Dorsolateral prefrontal cortex (tissue), 122 donors: ENCODE measurements at places on chromosomes 3 and 15.

- peak; percentile 20 for DNase-seq
Observed at GRCh38 chr15:44066211-44066827, 128.8 kb downstream of the FRMD5 start.

DNA sequence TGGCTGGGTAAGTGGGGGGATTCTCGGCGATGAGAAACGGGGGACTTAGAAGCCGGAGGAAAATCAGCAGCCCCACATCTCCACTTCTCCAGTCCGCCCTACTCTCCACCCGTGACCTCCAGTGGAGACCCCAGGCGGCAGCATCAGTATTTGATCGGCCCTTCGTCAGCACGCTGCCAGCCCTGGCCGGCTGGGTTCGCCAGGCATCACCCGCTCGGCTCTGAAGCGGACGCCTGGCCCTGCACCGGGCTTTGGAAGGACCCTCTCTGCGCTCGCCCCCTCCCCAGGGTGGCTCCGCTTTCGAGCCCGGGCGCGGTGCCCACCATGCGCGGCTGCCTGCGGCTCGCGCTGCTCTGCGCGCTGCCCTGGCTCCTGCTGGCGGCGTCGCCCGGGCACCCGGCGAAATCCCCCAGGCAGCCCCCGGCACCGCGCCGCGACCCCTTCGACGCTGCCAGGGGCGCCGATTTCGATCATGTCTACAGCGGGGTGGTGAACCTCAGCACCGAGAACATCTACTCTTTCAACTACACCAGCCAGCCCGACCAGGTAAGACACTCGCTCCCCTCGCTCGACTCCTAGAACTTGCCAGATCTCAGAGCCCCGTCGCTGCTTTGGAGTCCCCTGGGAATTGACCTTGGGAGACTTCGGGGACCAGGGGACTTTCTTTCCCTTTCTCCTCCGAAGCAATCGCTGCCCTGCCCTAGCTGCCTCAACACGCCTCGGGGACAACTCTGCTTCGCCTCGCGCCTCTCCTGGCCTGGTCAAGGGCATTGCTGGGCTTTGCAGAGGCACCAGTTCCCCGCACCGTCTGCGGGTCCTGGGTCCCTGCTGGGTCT is 561 bp downstream of the SIDT1 start:
- DNase-seq, result no peak

- no peak for DNase-seq
Observed at GRCh38 chr15:25624504-25625177, 185.8 kb upstream of the UBE3A start.

DNA sequence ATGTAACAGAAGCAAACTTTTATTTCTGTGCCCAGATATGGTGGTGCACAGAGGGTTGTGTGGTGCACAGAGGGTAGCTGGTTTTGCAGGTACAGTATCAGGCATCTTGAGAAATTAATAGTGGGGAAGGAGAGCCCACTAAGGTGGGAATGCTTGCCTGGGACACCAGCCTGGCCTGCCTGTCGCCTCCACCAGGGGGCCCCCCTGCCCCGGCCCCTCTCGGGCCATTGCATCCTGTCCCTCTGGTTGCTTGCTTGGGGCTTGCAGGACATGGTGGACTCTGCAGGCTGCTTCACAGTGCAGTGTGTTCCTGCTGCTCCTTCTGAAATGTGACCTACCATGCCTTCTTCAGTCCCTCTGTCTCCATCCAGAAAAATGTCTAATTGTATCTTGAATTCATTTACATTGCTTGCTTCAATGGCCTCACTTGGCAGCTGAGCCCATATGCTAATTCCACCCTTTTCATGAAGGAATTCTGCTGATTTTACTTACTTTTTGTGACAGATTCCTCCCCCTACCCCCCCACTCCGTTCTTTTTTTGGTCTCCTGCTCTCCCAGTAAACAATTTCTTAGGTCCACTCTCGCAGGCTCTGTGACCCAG is 73.6 kb downstream of the EEFSEC start:
- peak; percentile 52 for DNase-seq

- no peak for DNase-seq
Observed at GRCh38 chr3:70488816-70489215, 176.4 kb upstream of the MDFIC2 start.

DNA sequence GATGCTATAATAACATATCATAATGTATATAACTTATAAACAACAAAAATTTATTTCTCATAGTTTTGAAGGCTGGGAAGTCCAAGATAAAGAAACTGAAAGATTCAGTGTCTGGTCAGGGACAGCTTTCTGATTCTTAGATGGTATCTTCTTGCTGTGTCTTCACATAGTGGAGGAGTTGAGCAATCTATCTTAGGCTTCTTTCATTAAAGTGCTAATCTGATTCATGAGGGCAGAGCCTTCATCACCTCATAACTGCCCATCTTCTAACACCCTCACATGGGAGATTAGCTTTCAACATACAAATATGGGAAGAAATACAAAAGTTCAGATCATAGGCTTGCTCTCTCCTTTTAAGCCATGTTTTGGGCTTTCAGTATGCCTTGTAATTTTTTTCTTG is 774.8 kb upstream of the EPHA6 start:
- no peak for DNase-seq

- DNase-seq, result no peak
Observed at GRCh38 chr3:101156787-101157345, 163.5 kb downstream of the IMPG2 start.

DNA sequence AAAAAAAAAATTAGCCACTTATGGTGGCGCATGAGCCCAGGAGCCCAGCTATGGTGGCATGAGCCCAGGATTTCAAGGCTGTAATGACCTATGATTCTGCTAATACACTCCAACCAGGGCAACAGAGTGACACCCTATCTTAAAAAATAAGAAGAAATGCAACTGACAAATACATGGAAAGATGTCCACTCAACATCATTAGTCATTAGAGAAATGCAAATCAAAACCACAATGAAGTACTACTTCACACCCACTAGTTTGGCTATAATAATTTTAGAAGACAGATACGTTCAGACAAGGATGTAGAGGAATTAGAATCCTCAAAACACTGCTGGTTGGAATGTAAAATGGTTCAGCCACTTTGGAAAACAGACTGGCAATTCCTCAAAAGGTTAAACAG is 10.5 kb downstream of the PRKAR2A start:
- no peak for DNase-seq

- peak; percentile 57 for DNase-seq
Observed at GRCh38 chr3:186247821-186248814, 113.9 kb downstream of the DGKG start.

- DNase-seq, result no peak
Observed at GRCh38 chr3:115986555-115987207, 363.4 kb downstream of the GAP43 start.

- DNase-seq, result no peak
Observed at GRCh38 chr3:126469479-126469878, 6.2 kb downstream of the ZXDC start.

- DNase-seq, result no peak
Observed at GRCh38 chr15:91279486-91279885, 179.4 kb downstream of the SV2B start.

DNA sequence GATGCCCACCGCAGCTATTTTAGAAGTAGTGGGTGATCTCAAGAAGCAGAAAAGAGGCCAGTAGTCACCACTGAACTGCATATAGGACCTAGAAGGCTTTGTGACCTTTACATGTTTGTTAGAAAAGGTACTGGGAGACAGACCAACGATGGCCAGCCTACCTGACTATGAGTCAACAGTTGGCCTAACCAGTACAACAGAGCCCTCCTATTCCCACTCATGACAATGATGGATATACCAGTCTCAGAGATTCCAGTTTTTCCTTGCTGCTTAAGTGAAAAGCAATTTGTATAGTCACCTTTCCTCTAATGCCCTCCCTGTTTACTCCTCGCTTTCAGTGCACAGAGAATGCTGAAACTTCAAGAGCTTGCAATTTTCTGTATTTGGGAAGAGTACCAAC is 86.6 kb upstream of the PPIB start:
- DNase-seq, result no peak

- DNase-seq, result no peak
Observed at GRCh38 chr3:136817448-136817847, 1.5 kb upstream of the SLC35G2 start.

- no peak for DNase-seq
Observed at GRCh38 chr3:190382082-190382481, 5.9 kb upstream of the CLDN16 start.

GRCh38 chr3:25454005-25454927 is 26.2 kb downstream of the RARB start:
- DNase-seq, result no peak

DNA sequence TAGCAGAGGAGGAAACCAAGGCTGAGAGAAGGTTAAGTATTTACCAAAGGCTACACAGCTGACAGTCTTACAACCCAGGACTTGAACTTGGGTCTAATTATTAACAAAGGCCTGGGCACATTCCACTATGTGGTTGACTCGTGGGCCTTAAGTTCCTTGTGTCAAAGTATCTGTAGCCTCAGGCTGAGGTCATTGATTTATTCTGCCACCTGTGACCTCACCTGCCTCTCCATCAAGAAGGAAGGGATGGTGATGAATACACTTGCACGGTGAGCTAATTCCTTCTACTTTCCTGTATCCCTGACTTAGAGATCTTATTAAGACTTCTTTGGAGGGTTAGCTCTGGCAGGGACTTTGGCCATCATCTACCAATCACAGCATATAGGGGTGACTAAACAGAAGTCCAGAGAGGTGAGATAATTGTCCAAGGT is 19.9 kb upstream of the LRRC58 start:
- no peak for DNase-seq

- no peak for DNase-seq
Observed at GRCh38 chr15:89007989-89008388, 80.3 kb upstream of the ABHD2 start.

GRCh38 chr3:13479332-13479581 is 849 bp upstream of the HDAC11 start:
- DNase-seq, result peak; percentile 92

DNA sequence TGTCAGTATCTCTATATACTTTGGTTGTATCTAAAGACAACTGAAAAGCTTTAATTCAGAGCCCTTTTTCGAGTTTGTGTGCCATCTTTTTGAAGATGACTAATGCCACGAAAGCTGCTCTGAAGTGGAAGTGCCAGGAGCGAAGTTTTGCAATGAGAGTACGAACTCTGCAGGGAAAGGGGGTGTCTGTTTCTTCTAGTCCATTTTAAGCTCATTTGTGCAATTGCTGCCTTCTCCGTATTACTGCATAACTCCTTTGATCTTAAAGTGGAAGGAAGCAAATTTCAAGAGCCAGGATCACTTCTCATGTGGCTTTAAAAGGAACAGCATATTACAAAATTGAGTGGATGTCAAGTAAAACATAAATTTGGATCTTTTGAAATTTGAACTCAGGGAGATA is 245.3 kb downstream of the FEZF2 start:
- DNase-seq, result no peak

DNA sequence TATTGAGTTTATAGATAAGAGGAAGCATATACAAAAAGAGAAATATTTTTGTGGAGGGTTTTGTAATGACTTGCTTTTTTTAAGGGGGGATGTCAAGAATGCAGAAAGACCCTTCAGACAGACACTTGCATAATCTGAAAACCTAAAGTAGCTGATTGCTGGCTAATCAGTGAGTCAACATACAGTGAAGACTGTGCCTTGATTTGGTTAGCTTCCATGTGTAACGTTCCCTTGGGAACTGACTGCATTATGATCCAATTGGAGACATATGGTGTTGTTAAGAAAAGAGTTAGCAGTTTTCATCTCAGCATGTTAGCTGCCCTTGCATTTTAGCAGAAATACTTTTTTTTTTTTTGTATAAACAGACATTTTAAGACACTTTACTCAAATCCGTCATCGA is 483.2 kb downstream of the RBMS3 start:
- DNase-seq, result no peak

- DNase-seq, result no peak
Observed at GRCh38 chr3:186255703-186256331, 106.2 kb downstream of the DGKG start.

- DNase-seq, result peak; percentile 35
Observed at GRCh38 chr3:159763011-159763601, 225.5 kb upstream of the IL12A start.

DNA sequence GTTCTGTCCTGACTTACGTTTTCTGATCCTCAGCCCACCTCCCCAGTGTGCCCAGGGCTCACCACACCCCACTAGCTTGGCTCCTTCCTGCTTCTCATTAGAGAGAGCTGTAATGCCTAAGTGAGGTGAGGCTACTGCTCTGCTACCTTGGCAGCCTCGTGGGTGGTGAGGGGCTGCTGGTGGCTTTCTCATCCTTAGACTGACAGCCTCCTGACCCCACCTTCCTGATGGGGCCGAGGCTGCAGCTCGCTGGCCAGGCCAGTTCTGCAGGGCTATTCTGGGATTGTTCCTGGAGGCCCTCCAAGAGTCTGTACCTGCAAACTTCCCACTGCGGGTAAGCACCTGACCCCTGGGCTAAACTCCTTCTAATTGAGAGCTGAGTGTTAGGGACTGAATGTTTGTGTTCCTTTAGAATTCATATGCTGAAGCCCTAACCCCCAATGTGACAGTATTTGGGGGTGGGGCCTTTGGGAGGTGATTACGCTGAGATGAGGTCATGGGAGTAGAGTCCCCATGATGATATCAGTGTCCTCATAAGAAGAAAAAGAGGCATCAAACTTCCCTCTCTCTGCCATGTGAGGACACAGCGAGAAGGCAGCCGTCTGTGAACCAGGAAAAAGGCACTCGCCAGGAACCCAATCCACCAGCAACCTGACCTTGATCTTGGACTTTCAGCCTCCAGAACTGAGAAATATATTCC is 38.1 kb upstream of the IQSEC1 start:
- no peak for DNase-seq

GRCh38 chr3:64681827-64682226 is 6.0 kb downstream of the ADAMTS9 start:
- no peak for DNase-seq

GRCh38 chr15:53831907-53832770 is 72.7 kb upstream of the WDR72 start:
- DNase-seq, result no peak
